ENCODE measurements at places on chromosomes 7 and 10. TPM values are rescaled to one million over a fixed set of nuclear protein-coding genes. Genes with fewer than 3 reads are reported as not detected.

- DNase-seq = no peak
These were observed 759.9 kb downstream of the IPMK start for GRCh38 chr10:57507788-57508187.

GRCh38 chr7:98724591-98724990 lies 107.5 kb downstream of the NPTX2 start:
- DNase-seq = peak; percentile 25

DNA sequence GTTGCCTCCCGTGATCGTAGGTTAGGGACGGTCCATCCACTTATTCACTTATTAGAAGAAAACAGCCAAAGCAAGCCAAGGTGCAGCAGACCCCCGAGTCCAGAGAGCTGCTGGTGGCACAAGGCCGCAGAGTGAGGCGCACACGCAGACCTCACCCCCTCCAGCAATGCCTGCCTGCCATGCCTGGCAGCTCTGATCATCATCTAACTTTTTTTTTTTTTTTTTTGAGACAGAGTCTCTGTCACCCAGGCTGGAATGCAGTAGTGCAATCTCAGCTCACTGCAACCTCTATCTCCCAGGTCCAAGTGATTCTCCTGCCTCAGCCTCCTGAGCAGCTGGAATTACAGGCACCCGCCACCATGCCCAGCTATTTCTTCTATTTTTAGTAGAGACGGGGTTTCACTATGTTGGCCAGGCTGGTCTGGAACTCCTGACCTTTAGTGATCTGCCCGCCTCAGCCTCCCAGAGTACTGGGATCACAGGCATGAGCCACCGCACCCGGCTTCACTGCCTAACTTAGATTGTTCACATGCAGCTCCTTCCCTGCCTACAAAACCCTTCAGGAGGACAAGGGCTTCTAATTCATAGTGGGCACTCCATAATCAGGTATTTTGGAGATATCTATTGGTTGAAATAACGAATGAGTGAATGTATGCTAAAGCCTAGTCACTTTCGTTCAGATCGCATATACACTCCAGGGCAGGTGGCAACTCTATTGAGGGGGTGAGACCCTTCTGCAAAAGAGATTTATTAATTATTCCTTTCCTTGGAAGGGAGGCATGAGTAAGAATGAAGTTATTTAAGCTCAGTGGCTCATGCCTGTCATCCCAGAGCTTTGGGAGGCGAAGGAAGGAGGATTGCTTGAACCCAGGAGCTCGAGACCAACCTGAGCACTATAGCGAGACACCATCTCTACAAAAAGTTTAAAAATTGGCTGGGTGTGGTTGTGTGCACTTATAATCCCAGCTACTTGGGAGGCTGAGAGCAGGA lies 15.9 kb downstream of the TRIM56 start:
- peak; percentile 42 for DNase-seq

EEPD1 gene
- total RNA-seq = 29.2 TPM

GRCh38 chr7:130721486-130722277 lies 12.3 kb downstream of the KLF14 start:
- DNase-seq = peak; percentile 71

- DNase-seq = no peak
These were observed 63.5 kb upstream of the RELN start for GRCh38 chr7:104052979-104053378.

GRCh38 chr10:89563861-89564478 lies 28.6 kb upstream of the SLC16A12 start:
- peak; percentile 61 for DNase-seq

DNA sequence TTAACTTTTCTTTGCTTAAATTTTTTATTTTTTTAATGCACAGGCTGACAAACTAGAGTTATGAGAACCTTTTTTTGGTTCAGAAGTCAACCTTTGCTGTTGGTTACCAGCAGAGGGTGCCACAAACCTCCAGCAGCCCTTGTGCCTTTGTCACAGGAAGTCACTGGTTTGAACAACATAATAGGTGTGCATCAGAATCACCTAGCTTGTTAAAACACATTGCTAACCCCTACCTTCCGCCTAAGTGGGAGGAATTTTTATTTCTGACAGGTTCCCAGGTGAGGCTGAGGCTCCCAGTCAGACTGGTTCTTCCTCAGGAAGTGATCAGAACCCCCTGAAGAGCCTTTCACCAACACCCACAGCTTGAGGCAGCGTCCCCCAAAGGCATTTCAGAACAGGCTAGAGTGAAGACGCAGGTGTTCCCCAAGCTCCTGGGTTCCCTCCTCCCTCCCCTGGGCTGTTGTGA lies 22.6 kb upstream of the VDAC2 start:
- peak; percentile 70 for DNase-seq

RSPH10B gene
- total RNA-seq = not detected

DNA sequence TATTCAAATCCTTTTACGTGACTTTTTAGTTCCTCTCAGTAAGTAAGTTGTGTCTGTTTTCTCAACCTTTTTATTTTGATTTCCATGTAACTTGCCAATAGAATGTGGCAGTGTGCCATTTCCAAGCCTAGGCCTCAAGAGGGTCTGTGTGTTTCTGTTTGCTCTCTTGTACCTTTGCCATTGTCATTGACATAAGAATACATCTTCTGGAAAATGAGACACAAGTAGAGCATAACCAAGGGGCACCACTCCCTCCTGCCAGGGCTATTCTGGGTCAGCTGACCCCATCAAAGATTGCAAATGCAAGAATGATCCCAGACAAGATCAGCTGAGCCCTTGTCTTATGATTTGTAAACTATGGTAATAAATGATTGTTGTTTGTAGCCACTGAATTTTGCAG lies 524.0 kb downstream of the IPMK start:
- DNase-seq = no peak

- no peak for DNase-seq
These were observed 11.7 kb upstream of the HILPDA start for GRCh38 chr7:128443831-128444600.

DNA sequence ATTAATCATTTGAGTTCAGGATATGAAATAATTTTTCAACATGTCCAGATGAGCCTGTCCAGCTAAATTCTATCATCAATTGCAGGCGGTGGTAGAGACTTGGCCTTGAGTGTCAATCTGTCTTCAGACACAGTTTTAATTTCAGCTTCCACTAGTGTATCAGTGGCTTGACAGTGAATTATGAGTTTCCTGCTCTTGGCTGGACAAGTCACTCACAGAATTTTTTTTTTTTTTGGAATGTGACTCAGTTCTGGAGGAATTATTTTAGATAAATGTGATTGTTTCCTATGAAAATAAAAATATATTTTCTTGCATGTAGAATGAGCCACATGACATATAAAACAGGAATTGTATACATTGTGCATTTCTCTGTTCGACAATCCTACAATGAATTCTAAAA lies 319.9 kb upstream of the AKR1E2 start:
- no peak for DNase-seq

SLC16A9 gene
- total RNA-seq = 34.1 TPM

GPR37 gene
- total RNA-seq = 1.3 TPM
